NCI-H187 (cell line): ENCODE measurements at places on chromosomes 7 and 10.
A peak's percentile ranks its signal among the peaks of the same experiment; 100 is the strongest.

- no peak for DNase-seq
These were observed 495.1 kb upstream of the ANKRD30A start for GRCh38 chr10:36630267-36630666.

GRCh38 chr10:129605986-129606518, 139.0 kb downstream of the MGMT start:
- DNase-seq: no peak

DNA sequence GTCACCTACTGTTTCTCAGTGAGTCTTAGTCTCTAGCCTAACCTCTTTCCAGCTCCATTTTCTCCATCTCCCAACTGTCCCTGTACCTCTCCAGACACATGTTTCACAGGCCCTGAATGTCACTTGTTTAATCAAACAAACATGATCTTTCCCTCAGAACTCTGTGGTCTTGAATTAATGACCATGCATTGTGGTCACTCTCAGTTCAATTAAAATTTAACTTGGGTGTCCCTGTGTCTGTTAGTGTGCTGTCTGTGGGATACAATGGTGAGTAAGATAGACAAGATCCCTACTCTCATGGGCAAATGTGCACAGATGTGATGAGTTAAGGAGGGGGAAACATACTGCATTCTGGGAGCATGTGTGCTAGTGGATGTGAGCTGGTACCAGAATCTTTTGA, 65.0 kb downstream of the RBM33 start:
- no peak for DNase-seq

DNA sequence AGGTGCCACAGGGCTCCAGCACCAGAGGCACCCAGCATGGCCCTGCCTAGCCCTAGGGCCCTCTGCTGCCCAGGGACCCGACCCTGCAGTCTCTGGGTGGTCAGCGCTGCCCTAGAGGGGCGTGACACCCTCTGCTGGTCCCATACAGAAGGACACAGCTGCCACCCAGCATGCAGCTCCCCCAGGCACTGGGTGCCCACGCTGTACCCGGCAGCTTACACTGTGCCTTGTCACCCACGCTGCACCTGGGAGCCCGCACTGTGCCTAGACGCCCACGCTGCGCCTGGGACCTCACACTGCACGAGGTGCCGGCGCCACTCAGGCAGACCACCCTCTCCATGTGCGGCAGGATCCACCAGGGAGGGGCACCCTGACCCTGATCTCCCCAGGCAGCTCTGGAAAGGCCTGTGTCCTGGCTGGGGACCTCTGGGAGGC, 55.2 kb downstream of the PWWP2B start:
- DNase-seq: no peak

DNA sequence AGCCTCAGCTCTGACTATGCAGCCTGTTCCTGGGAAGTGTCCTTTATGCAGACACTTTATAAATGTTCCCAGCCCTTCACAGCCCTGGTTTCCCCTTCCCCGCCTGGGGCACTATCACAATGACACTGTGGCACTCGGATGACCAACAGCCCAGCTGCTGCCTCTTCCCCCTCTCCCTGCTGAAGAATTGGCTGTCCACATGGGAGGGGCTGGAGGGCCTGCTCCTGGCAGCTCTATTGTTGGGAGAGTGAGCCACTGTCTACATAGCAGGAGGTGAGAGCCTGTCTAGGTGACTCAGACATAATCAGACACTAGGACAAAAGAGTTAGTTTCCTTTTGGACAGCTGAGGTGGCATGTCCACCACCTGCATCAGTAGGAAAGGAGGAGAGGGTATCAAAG, 437.5 kb downstream of the PLXNA4 start:
- DNase-seq: no peak

DNA sequence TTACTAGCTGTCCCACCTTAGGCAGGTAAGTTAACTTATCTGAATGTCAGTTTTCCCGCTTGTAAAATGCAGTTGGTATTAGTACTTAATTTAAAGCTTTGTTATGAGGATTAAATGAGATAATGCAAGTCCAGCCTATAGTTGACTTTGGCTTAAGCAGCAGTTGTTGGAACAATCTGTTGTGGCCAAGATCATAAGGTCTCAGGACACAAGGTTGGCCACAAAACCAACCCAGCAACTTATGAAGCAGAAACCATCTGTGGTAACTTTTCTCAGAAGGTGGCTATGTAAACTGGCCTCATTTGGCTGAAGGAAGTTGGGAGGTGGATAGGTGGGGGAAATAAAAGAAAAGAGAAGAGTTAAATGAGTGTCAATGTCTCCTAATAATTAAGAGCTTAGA, 29.4 kb downstream of the ENTPD1 start:
- no peak for DNase-seq

- DNase-seq: no peak
These were observed 62.2 kb downstream of the VIM start for GRCh38 chr10:17290226-17290625.

GRCh38 chr7:133529861-133530260, 277.0 kb downstream of the EXOC4 start:
- peak; percentile 59 for DNase-seq

GRCh38 chr10:86650151-86650550, 4.2 kb upstream of the OPN4 start:
- no peak for DNase-seq

GRCh38 chr7:157686285-157686894, 349.6 kb downstream of the DNAJB6 start:
- no peak for DNase-seq

DNA sequence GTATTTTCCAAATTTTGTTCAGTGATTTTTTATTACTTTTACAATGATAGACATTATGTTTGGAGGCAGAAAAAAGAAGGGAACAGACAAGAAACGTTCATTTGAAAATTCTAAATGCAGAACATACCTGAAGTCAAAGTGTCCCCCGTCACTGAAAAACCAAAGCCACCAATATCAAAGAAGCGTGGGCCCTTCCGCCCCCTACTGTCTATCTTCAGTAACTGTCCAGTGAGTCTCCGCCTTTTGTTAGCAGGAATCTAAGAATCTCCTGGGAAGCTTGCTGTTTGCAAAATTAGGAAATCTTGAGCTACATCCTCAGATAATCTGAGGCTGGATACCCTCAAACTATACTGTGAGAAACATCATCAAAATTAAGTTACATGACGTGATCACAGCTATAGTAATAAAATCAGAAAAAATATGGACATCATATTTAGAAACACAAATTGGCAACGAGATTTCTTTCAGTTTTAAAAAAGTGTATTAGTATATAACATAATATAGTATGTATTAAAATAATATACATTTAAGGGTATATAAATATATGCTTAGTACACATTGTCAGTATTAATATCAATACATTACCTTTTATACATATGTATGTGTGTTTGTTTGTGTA, 169.3 kb upstream of the AKR1E2 start:
- DNase-seq: no peak
